HFFc6 (cell line): ENCODE measurements at places on chromosomes 5 and 9. TPM values are rescaled to one million over a fixed set of nuclear protein-coding genes. Genes with fewer than 3 reads are reported as not detected.

The IFNB1 gene
- total RNA-seq = not detected in 3 replicates

The SOX30 gene
- total RNA-seq = 0.15 to 0.35 TPM in 2 of 3 replicates, not detected in the other

The DBH gene
- not detected in 3 replicates for total RNA-seq

The PCDHA9 gene
- total RNA-seq = not detected in 3 replicates

The PPP6C gene
- total RNA-seq = 39.7 to 41.0 TPM (median 40.2 TPM) in 3 replicates

The ECSCR gene
- total RNA-seq = 0.42 and 0.68 TPM in 2 replicates

The IFNA2 gene
- total RNA-seq = not detected in 2 replicates

The KLF4 gene
- total RNA-seq = 1.2 to 3.3 TPM (median 2.4 TPM) in 3 replicates

The PCDHGA4 gene
- 3.5 to 6.3 TPM (median 3.9 TPM) in 3 replicates for total RNA-seq

The SHB gene
- total RNA-seq = 28.1 to 29.5 TPM (median 28.7 TPM) in 3 replicates

The FSTL4 gene
- total RNA-seq = not detected in 3 replicates

The GLE1 gene
- total RNA-seq = 22.2 to 25.0 TPM (median 23.2 TPM) in 3 replicates
